ENCODE measurements at places on chromosomes 6 and 20. TPM values are rescaled to one million over a fixed set of nuclear protein-coding genes. Genes with fewer than 3 reads are reported as not detected.

The SPEF1 gene
- total RNA-seq, result not detected

The SLC29A1 gene
- total RNA-seq, result 34.6 TPM

The EGFL8 gene
- total RNA-seq, result 4.7 TPM

The MACROD2 gene
- 4.7 TPM for total RNA-seq

The UBE2C gene
- 0.84 TPM for total RNA-seq

The BTNL2 gene
- total RNA-seq, result not detected

All from gastrocnemius medialis (tissue), 4 donors.